Stimulated activated CD4-positive, alpha-beta T cell treated with anti-CD3 and anti-CD28 coated beads, Interleukin-4, amount 100 ng/mL, for 24 hours (primary cell): ENCODE measurements at places on chromosomes 12 and 14.

DNA sequence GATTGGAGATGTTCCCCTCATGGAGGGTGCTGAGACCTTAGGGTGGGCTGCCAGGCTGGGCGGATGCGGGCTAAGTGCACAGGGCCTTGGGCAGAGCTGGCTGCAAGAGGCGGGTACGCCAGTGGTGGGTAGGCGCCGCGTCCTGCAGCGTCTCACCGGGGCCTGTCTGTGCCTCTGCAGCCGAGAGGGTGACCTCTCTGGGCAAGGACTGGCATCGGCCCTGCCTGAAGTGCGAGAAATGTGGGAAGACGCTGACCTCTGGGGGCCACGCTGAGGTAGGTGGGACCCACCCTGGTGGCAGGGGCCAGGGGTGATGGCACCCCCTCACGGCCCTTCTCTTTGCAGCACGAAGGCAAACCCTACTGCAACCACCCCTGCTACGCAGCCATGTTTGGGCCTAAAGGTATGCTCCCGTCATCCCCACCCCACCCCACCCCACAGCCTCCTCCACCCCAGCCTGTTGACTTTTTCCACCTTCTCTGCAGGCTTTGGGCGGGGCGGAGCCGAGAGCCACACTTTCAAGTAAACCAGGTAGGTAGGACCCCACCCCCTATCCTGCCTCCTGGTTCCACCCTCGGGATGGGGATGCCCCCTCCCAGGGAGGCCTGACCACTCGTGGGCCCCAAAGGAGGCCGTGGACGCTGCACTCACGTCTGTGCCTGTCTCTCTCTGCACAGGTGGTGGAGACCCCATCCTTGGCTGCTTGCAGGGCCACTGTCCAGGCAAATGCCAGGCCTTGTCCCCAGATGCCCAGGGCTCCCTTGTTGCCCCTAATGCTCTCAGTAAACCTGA, 1.5 kb downstream of the CRIP1 start:
- DNase-seq, result no peak

DNA sequence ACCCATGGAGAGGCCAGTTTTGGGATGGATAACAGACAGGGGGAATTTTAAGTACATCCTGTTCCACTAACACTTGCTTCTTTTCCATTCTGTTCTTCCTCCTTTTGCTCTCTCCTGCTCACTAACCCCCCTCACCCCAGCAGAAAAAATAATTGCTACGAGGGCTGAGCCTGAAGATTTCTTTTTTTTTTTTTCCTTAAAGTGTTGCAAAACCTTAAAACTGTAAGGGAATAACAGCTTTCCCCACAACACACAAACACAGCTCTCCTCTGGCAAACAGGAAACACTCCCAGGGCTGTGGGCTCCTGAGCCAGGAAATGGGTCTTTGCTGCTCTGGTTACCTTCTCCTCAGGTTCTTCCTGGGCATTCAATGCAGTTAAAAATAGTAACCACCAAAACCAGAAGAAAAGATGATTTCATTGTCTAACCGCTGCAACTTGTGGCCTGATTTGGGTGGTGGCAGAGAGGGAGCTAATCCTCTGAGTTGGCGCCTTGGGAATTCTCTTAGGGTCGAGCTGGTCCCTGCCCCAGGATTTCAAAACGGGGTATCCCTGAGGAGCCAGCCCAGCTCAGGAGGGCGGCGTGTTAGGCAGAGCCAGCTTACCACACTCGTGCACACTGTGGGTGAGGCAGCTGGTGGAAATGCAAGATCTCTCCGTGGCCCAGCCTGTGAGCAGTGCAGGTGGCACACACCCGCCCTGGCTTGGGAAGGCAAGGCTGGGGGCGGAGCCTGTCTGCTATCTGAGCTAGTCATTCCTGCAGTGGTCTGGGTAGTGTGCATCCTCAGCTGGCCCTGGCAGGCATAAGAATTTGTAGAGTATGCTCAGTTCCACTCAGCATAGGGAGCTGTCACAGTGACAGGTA, 17.1 kb upstream of the EMP1 start:
- DNase-seq, result peak; percentile 55

DNA sequence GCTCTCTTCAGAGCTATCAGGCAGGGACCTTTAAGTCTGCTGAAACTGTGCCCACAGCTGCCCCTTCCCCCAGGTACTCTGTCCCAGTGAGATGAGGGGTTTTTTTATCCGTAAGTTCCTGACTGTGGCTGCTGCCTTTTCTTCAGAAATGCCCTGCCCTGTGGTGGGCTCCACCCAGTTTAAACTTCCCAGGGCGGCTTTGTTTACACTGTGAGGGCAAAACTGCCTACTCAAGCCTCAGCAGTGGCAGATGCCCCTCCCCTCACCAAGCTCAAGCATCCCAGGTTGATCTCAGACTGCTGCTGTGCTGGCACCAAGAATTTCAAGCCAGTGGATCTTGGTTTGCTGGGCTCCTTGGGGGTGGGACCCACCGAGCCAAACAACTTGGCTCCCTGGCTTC, 46.9 kb upstream of the SLC16A7 start:
- no peak for DNase-seq

DNA sequence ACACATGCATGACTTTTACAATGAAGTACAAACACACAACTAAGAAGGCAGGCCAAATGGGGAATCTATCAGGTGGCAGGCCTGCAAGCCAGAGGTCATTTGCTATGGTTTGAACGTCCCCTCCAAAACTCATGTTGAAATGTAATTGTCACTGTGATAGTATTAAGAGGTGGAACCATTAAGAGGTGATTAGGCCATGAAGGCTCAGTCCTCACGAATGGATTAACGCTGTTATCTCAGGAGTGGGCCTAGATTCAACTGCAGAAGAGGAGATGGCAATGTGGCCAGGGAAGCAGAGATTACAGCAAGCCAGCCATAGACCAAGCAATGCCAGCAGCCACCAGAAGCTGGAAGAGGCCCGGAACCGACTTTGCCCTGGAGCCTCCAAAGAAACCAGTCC, 13.5 kb upstream of the ACTR6 start:
- no peak for DNase-seq

GRCh38 chr12:124683152-124684124, 116.0 kb upstream of the NCOR2 start:
- no peak for DNase-seq

- no peak for DNase-seq
Measured at GRCh38 chr14:21921453-21921852, 247.8 kb upstream of the OR4E1 start.

DNA sequence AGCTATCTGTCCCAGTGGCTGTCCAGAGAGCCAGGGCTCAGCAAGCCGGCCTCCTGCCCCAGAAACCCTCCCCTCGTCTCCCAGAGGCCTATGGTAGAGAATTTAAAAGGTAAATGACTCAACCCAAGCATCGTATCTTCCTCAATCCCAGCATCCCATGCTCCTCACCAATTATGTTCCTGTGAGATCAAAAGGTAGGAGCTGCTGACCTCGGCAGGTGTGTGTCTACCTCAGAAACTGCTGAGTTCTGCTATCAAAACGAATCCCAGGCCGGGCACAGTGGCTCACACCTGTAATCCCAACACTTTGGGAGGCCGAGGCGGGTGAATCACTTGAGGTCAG, 49.3 kb downstream of the FOXN3 start:
- DNase-seq, result no peak

- DNase-seq, result no peak
Measured at GRCh38 chr12:97907504-97907903, 444.9 kb downstream of the RMST start.

DNA sequence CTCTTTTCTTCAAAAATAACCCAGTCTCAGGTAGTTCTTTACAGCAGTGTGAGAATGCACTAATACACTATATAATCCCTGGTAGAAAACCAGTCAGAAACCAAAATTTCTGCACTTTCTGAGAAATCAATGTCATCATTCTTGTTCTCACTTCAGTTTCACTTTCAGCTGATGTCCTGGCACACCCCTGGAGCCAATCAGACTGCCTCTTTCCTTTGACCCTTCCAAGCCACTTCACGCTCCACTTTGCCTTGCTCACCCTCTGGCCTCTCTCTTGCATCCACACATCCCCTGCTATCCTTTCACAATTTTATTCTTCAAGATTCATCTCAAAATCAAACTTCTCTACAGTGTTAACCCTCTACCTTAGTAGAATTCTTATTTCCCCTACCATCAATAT, 181.1 kb downstream of the ASCL1 start:
- no peak for DNase-seq

- DNase-seq, result no peak
Measured at GRCh38 chr14:34498684-34499412, 36.8 kb upstream of the SPTSSA start.

- DNase-seq, result no peak
Measured at GRCh38 chr14:23141706-23142444, 22.8 kb upstream of the CEBPE start.

DNA sequence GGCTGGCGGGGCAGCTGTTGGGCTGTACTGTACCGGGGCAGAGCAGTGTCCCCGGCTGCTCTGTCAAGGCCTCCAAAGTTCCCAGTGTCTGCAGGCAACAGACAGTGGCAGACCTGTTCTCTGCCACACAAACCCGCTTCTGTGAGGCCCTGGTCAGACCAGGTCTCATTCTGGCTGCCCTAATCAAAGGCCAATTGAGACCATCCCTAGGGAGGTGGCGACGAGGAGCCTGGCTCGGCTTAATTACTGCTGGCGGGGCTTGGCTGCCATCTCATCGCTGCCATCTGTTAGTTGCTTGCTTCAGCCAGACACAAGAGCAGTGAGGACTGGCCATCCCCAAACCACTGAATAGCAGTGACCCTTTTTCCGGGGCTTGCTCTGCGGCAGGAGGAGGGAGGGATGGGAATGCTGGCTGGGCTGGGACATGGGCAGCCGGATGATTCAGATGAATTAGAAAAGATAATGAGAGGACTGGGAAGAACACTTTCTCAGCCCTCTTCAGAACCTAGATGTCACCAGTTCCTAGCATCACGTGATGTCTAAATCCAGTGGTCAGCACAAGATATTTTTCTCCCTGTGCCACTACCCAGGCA, 24.5 kb downstream of the ERG28 start:
- no peak for DNase-seq

DNA sequence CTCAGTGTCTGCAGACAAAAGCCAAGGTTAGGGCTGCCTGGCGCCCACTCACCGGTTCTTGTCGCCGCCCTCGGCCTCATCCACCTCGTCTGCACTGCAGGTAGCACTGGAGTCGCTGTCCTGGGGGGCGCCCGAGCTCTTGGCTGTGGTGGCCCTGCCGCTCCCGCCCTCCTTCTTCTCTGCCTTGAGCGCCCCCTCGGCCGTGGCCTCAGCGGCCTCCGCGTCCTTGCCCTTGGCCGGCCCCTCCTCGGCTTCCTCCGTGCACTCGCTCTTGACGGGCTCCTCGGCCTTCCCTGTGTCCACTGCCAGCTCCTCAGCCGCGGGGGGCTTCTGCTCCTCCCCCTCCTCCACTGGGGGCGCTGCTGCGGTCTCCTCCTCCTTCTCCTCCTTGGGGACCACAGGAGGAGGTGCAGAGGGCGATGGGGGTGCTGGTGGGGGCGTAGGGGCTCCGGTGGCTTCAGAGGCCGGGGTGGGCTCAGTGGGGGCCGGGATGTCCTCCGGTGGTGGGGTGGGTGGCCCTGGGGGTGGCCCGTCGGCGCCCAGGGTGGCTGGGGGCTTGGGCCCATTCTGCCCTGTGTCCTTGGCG, 77.2 kb downstream of the RFLNA start:
- no peak for DNase-seq

DNA sequence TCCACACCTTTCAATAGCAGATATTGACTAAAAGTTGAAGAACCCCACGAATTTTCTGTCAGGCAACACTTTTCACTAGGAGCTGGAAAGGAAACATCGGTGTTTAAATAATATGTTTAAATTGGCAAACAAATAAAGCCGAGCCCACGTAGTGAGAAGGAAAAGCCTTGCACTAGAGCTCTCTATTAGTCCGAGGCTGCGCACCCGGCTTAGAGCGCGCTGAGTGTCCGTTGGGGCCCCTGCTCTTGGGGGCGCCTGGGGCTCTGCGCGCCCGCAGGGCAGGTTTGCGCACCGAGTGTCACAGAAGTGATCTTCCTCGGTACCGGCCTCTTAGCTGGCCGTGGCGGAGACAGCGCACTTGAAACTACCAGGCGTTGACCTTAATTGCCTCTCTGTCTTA, 6.4 kb downstream of the TTC6 start:
- DNase-seq, result no peak

DNA sequence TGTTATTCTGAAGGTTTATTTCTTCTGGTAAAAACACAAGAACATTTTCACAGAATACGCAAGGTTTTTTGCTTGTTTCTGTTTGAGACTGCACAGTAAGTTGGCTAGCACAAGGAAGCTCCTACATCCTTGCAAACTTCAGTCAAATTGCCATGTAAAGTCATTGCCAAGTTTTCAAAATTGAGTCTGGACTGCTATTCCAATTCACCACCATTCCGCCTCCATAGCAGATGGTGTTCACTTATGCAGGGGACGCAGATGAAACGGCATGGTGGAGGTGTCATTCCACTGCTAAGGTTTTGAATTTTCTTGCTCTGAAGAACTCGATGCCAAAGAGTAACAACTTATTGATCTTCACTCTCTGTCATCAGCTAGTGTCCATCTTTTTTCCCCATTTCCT, 303.9 kb upstream of the SYT1 start:
- no peak for DNase-seq

- DNase-seq, result peak; percentile 40
Measured at GRCh38 chr12:88235183-88235833, 93.2 kb downstream of the TMTC3 start.

DNA sequence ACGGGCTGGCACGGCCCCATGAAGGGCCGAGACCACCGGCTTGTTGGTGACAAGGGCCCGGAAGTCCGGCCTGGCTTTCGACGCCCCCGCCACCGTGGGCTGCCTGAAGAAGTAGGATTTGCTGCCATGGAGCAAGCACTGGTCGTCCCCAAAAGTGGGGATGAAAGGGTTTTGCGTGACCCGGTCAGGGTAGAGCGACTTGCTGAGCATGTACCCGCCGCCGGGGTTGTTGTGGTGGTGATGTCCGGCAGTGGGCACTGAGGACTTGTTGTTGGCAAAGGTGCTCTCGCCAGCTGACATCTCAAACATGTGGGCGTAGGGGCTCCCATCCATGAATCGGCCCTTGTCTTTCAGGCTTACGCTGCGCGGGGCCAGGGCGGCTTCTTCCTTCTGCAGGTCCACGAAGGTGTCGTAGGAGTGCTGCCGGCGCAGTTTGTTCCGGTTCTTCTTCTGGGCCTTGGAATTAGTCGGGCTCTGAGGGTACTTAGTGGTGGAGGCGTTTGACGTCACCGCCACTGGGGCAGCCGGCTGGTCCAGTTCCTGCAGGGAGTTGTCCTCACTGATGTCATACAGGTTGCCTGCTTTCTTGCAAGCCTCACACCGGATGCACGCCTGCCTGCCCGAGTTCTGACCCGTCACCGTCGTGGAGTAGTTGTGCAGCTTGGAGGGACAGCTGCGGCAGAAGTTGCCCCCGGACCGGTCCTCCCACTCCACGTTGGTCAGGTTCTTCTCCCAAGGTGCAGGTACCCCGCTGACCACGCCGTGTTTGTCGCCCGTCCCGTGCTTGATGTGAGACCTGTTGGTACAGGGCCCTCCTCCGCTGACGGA, 366.6 kb downstream of the EMP1 start:
- DNase-seq, result no peak

- peak; percentile 26 for DNase-seq
Measured at GRCh38 chr12:45655186-45655585, 74.3 kb upstream of the ARID2 start.

- no peak for DNase-seq
Measured at GRCh38 chr14:63180011-63180410, 24.2 kb upstream of the RHOJ start.

GRCh38 chr14:86902176-86902950, 1090.6 kb downstream of the GALC start:
- no peak for DNase-seq
